ENCODE measurements at places on chromosomes 12 and 14.

GRCh38 chr12:32305163-32305562 lies 94.2 kb upstream of the FGD4 start:
- DNase-seq = no peak

- no peak for DNase-seq
These were observed 38.5 kb downstream of the TRIM9 start for GRCh38 chr14:51056421-51056820.

GRCh38 chr12:3117144-3117581 lies 40.0 kb downstream of the TSPAN9 start:
- DNase-seq = no peak

- no peak for DNase-seq
These were observed 8.7 kb upstream of the PTGDR start for GRCh38 chr14:52258783-52259182.

DNA sequence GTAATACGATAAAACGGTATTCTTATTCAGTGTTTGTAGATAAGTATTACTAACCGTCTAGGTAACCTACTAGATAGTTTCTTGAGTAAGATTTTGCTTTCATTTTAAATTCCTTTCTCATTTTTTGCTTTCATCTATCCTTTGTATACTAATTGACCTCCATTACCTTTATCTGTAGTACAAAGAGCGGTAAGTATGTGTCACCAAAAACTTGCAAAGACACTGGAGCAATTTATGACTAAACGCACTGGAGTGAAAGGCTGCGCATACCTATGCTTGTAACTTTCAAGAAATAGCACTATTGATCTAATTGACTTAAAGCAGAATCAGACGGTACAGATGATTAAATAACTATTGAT lies 1.7 kb downstream of the ARHGAP5 start:
- no peak for DNase-seq

- DNase-seq = no peak
These were observed 24.8 kb downstream of the ALDH2 start for GRCh38 chr12:111791507-111791906.

DNA sequence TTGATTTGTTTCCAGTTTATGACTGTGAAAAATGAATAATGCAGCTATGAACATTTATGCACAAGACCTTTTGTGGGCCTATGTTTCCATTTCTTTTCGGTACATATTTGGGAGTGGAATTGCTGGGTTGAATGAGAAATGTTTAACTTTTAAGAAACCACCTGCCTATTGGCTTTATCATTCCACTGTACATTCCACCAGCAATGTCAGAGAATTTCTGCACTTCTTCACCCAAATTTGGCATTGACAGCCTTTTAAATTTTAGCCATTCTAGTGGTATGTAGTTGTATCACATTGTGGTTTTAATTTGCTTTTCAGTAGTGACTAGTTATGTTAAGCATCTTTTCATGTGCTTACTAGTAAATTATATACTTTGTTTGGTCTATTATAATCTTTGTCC lies 317.0 kb upstream of the TMTC1 start:
- DNase-seq = no peak

GRCh38 chr14:38611928-38612327 lies 356.0 kb upstream of the CLEC14A start:
- no peak for DNase-seq
